SK-N-SH (cell line): ENCODE measurements at places on chromosomes 3 and 15. TPM values are rescaled to one million over a fixed set of nuclear protein-coding genes. Genes with fewer than 3 reads are reported as not detected.

- H3K4me1 ChIP-seq: no peaks in the 10 kb centered on the region
- no peak overlapping the region for H3K27ac ChIP-seq
- H3K4me3 ChIP-seq: no peak overlapping the region
- no peaks in the 10 kb centered on the region for H3K27me3 ChIP-seq
- no peaks in the 10 kb centered on the region for H3K36me3 ChIP-seq
Measured at GRCh38 chr15:101469520-101470288, 19.8 kb downstream of the PCSK6 start.

- peak overlapping the region; percentile 30; the same call in 1 of the 2 replicates for H3K27ac ChIP-seq
- DNase-seq: no peak
- peaks cover 4% of the 10 kb centered on the region for H3K4me1 ChIP-seq
- no peak overlapping the region for H3K4me3 ChIP-seq
- no peaks in the 10 kb centered on the region for H3K36me3 ChIP-seq
- H3K27me3 ChIP-seq: no peaks in the 10 kb centered on the region
Measured at GRCh38 chr15:68553314-68553993, 25.3 kb upstream of the CORO2B start.

- H3K36me3 ChIP-seq: peaks cover 58% of the 10 kb centered on the region
- H3K4me1 ChIP-seq: peaks cover 5% of the 10 kb centered on the region; the same call in 1 of the 2 replicates
- DNase-seq: no peak
- no peak overlapping the region for H3K4me3 ChIP-seq
Measured at GRCh38 chr15:101698314-101698713, 26.0 kb downstream of the TARS3 start.

GRCh38 chr3:157794771-157795170 is 291.6 kb upstream of the VEPH1 start:
- H3K27ac ChIP-seq: peak overlapping the region; percentile 14; the same call in 1 of the 2 replicates
- H3K4me1 ChIP-seq: peaks cover 4% of the 10 kb centered on the region
- no peaks in the 10 kb centered on the region for H3K36me3 ChIP-seq
- no peak overlapping the region for H3K4me3 ChIP-seq
- DNase-seq: no peak

DNA sequence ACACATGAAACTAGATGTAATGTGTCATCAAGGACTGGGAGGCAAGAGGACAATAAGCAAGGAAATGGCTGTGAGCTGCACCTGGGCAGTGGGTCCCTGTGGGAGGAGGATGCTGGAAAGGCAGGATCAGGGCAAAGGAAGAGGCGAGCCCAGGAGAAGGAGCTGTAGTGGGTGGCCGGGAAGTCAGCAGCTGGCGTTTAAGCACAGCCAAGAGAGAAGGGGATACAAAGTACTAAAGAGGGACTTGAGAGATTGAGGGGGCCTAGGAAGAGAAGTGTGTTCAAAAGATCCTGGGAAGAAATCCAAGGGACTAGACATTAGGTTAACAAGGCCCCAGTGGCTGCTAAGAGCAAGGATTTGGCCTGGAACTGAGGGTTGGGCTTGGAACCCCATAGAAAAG is 188.5 kb upstream of the SLC24A5 start:
- no peaks in the 10 kb centered on the region for H3K27me3 ChIP-seq
- H3K27ac ChIP-seq: no peak overlapping the region
- no peaks in the 10 kb centered on the region for H3K4me1 ChIP-seq
- no peaks in the 10 kb centered on the region for H3K36me3 ChIP-seq

DNA sequence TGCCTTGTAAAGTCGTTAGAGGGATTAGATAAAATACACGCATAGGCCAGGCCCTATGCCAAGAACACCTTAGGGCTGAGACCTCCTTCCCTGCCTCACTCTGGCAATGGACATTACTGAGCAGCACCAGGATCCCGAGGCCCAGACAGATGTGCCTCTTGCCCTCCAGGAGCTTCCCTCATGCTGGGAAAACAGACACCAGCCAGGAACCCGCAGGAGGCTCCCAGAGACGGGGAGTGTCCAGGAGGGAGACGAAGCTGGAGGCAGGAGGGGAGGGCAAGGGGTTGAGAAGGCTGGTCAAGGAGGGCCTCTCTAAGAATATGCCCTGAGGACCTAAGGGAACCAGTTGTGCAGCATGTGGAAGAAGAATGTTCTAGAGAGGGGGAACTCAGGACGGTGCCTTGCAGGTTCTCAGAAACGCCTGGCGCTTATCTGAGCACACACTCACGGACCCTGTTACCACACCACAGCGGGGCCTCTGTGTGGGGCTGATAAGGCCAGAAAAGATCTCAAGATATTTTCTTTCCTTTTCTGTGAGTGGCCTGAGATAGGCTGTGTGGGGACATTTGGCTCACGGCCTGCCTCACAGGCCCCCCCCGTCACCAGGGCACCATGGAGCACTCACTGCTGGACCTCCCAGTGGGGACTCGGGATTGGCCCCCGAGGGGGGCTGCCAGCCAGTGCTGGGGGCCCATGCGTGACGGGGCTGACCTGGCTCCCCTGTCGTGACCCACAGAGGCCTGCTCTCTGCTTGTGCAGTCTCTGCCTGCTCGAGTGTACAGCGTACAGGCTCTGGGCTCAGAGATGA is 22.0 kb upstream of the CYP11A1 start:
- no peaks in the 10 kb centered on the region for H3K27me3 ChIP-seq
- H3K4me3 ChIP-seq: no peak overlapping the region
- peak; percentile 62 for DNase-seq
- peak overlapping the region; percentile 5; the same call in 1 of the 2 replicates for H3K27ac ChIP-seq
- no peaks in the 10 kb centered on the region for H3K36me3 ChIP-seq

DNA sequence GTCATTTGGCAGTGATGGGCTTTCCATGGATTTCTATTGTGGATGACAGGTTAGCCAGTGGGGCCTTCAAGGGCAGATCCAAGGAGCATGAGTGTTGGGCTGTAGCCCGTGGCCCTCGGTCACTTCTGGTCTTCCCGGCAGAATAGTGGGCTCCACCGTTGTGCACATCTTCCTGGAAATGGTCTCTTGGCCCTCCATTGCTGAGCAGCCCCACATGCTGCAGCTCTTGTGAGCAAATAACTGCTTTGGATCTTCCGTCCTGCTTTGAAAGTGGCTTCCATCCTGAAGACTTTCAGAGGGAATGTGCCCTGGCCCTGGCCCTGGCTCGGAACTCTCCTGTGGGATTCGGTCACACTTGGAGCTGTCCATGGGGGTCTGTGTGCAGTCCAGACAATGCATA is 102.8 kb downstream of the SNRPN start:
- H3K4me1 ChIP-seq: no peaks in the 10 kb centered on the region
- no peak overlapping the region for H3K4me3 ChIP-seq
- no peaks in the 10 kb centered on the region for H3K27me3 ChIP-seq
- peaks cover 58% of the 10 kb centered on the region; the same call in 1 of the 2 replicates for H3K36me3 ChIP-seq
- DNase-seq: no peak
- H3K27ac ChIP-seq: no peak overlapping the region

LDHAL6B gene
- not detected in 2 replicates for polyA plus RNA-seq

GPR149 gene
- not detected in 2 replicates for polyA plus RNA-seq

NR2F2 gene
- polyA plus RNA-seq: 2.8 and 3.9 TPM in 2 replicates

EFL1 gene
- 12.3 and 15.3 TPM in 2 replicates for polyA plus RNA-seq

RPL29 gene
- polyA plus RNA-seq: 3,173 and 3,642 TPM in 2 replicates

WNT7A gene
- polyA plus RNA-seq: not detected in 2 replicates

MGLL gene
- 2.0 and 2.2 TPM in 2 replicates for polyA plus RNA-seq

HYAL1 gene
- 0.30 and 0.49 TPM in 2 replicates for polyA plus RNA-seq
